NCI-H748 treated with DMSO at 0.1 percent for 48 hours (cell line): ENCODE measurements at places on chromosomes 11 and 22.

DNA sequence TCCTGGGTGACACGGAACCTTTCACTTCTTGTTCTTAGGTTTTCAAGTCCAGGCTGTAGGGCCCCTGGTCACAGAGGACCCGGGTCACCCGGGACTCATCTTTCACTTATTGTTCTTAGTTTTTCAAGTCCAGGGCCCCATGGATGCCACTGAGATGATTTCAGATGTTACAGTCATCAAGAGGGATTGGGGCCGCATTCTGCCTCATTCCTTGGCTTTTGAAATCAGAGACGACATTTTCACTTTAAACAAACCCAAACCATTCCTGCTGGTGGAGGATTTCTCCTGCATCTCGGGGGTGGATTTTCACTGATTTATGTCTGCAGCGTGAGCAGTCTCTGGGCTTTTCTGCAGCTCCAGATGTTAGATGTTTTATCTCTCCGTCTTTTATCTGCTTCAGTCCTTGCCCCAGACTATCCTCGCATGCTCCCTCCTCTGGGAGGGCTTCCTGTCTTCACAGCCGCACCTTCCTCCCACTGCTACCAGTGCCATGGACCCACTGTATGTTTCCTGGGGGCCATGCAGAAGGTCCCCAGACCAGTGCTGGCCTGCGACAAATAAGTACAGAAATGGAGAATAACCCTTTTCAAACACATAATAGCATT lies 27.4 kb downstream of the FBLN1 start:
- DNase-seq = no peak

- no peak for DNase-seq
These were observed 375.8 kb downstream of the NTM start for GRCh38 chr11:131746201-131746600.

GRCh38 chr11:69854713-69855112 lies 35.5 kb upstream of the FGF3 start:
- no peak for DNase-seq

GRCh38 chr11:73396251-73396930 lies 20.2 kb downstream of the RELT start:
- DNase-seq = no peak
